ENCODE measurements at places on chromosomes 12 and 14.

- peak; percentile 45 for DNase-seq
Measured at GRCh38 chr14:22598099-22598895, at the start of gene ABHD4. Gene ABHD4 (plus strand): TSS chr14:22598300. CDS start chr14:22598307, 7 bp downstream.

DNA sequence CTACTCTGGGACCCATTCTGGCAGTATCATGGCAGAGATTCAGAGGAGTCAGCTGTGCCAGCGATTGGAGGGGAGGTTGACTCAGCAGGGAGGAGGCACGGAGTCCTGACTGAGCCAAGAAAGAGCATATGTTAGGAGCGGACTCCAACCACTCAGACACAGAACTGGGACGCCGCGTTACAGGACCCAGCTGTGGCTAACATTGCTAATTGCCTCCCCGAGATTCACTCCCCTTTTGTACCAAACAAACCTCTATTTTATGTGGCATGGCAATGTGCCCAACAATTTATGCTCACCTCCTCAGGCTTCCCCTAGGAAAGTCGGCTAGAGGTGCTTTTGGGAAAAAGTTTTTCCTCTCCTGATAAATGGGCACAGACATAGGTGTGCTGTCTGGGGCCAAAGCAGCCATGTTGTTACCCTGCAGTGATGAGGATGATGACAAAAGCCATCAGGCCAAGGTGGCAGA is 15.2 kb upstream of the CLIP1 start:
- no peak for DNase-seq

GRCh38 chr12:126907900-126908764 is 1358.8 kb upstream of the TMEM132C start:
- DNase-seq = no peak

GRCh38 chr14:30582376-30582775 is 23.4 kb downstream of the G2E3 start:
- DNase-seq = no peak

GRCh38 chr14:100413699-100414098 is 90.6 kb downstream of the SLC25A47 start:
- DNase-seq = no peak

DNA sequence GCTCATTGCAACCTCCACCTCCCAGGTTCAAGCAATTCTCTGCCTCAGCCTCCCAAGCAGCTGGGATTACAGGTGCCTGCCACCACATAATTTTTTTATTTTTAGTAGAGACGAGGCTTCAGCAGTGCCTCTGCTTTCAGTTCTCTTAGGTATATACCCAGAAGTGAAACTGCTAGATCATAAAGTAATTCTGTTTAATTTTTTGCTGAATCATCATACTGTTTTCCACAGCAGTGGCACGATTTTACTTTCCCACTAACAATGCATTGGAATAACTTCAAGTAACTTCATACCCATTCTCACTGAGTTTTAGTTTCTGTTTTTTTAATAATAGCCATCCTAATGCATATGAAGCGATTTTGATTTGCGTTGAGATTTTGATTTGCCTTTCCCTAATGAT is 148.0 kb upstream of the G2E3 start:
- DNase-seq = no peak

- no peak for DNase-seq
Measured at GRCh38 chr12:29528161-29528560, 30.7 kb upstream of the OVCH1 start.

DNA sequence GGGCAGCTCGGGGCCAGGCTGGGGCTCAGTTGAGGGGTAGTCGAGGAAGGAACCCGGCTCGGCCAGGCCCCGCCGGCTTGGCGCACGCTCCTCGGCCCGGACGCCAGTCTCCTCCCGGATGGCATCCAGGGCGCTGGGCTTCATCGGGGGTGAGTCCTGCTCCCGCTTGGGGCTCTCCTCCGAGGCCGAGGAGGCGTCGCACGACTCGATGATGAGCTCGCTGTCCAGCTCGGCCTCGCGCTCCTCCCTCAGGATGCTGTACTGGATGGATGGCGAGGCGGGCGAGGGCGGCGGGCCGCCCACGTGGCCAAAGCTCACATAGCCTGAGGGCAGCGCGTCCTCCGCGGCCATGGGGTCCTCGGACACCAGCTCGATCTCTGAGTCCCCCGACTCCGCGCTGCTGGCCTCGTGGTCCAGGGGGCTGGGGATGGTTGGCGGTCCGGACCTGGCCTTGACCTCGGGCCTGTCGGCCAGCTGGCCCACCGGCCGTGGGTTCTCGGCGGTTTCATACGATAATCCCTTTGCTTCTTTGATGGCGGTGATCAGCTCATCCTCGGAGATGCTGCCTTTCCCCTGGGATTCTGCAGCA is 143.4 kb downstream of the RTN1 start:
- no peak for DNase-seq

- DNase-seq = no peak
Measured at GRCh38 chr14:60210703-60211102, 38.3 kb upstream of the PPM1A start.

- DNase-seq = no peak
Measured at GRCh38 chr12:666766-667308, 3.6 kb upstream of the NINJ2 start.

DNA sequence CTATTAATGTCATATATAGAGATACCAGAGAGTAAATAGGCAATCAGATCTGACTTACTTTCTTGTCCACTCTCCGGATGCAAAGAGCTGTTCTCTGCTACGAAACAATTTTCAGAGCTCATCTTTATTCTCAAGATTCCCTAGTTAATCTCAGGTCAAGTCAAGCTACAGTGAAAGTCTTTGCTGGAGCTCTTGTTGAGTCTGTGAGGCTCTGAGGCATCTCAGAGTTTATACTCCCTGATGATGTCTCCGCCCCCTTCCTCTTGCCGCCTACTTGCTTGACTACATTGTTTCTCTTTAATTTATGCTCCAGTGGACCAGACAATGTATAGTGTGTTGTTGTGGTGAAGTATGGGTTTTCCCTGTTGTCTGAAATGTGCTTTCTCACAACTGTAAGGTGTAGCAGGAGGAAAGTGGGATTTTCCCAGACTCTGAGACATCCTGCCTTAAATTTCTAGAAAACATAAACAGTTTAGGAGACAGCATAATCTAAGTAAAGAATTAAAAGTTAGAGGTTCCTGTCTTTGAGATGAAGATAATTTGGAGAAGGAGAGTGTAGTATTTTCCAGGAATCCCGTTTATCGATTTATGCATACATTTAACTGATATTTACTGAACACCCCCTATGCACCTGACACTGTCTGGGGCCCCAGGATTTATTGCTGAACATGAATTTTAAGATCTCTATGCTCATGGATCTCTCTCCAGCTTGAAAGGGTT is at the start of gene CD69:
TSS of gene CD69 (minus strand) at position 203 of the 720 bp plus-strand sequence. CDS start at position 122, 81 bp downstream.
- DNase-seq = peak; percentile 78

DNA sequence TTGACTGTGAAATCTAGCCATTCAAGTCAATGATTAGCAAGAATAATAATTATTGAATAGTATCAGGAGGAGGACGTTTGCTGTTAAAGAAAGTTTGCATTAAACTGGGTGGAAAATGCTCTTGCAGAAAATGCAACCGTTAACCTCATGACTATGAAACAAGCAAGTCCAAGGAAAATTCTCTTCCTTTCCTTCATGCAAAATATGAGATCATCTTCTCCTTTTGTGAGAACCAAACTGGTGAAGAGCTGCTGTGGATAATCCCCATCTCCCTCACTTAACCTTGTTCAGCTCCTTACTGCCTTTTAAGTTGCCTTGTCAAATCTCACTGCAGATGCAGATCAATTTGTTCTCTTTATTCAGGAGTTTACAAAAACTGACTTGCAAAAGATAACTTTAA is 142.5 kb downstream of the BCAT1 start:
- DNase-seq = no peak

GRCh38 chr12:105200385-105200784 is 35.6 kb downstream of the APPL2 start:
- no peak for DNase-seq

DNA sequence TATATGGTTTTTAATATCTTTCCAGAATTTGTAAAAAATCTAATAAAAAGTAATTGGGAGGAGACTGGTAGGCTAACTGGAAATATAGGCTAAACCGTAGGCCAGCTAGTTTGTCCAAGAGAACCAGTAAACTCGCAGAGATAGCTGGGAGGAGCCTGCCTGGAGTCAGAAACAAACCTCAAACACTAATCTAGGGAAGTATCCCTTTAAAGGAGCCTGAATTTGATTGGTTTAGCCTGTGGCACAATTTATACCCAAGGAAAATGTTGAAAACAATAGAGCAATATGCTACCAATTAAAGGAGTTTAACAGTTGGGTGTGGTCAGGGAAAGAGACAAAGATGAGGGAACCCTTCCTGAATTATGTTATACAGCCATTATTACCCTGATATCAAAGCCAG is 109.6 kb downstream of the EML5 start:
- no peak for DNase-seq

- DNase-seq = no peak
Measured at GRCh38 chr12:67452119-67452805, 183.1 kb downstream of the CAND1 start.

GRCh38 chr12:13347241-13348043 is 150.9 kb downstream of the EMP1 start:
- no peak for DNase-seq

- DNase-seq = no peak
Measured at GRCh38 chr12:46174919-46175318, 93.9 kb downstream of the SLC38A1 start.

- no peak for DNase-seq
Measured at GRCh38 chr12:81963636-81964035, 204.5 kb upstream of the PPFIA2 start.

- DNase-seq = peak; percentile 65
Measured at GRCh38 chr12:89225401-89225800, 126.9 kb downstream of the DUSP6 start.

GRCh38 chr12:67810166-67810565 is 161.6 kb downstream of the DYRK2 start:
- DNase-seq = no peak

DNA sequence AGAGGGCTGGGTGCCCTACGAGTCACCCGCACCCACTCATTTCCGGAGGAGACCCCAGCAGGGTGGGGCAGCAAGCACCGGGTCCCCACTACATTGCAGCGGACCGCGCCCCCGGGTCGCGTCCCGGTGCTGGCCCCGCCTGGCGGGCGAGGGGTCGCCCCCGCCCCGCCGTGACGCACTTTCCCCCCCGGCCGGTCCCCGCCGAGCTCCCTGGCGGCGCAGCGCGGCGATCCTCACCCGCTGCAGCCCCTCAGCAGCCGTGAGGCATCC is 106.1 kb downstream of the PRICKLE1 start:
- no peak for DNase-seq

DNA sequence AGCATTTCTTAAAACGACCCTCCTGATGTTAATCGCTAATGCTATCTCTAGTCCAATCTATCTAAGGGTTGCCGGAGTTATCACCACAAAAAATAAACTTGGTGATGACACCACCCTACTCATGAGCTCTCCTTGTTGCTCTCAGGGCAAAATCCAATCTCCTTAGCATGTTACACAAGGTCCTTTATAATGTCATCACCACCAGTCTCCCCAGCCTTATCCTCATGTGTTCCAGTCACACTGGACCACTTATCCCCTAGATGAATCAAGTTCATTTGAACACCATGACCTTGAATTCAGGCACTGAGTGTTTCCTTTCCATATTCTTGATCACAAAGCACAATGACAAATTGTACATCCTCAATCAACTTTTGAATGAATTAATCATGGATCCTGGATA is 19.0 kb upstream of the DRAM1 start:
- no peak for DNase-seq

DNA sequence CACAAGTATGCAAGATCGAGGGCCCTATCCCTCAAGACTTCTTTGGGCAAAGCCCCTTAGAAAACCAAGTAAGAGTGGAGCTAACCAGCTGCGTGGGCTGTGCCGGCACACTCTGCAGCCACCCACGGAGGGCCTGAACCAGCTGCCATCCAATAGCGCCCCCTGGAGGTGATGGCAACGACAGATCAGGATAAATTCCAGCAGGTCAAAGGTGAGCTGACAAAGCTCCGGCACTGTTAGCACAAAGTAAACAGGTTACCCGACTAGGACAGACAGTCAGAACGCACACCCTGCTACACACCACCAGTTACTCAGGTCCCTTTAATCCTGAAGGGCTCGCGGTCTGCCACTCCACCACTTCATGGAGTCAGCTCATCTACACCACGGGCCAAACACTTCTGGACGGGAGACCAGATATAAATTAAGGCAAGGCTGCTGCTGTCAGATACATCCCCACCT is 4.9 kb downstream of the ZBTB39 start:
- DNase-seq = peak; percentile 69
